OCI-M1 (cell line): ENCODE measurements at places on chromosomes 12 and 14.

GRCh38 chr12:32558903-32559302 lies 120.2 kb upstream of the DNM1L start:
- DNase-seq: no peak

GRCh38 chr14:66087231-66087630 lies 398.9 kb upstream of the CCDC196 start:
- no peak for DNase-seq

- DNase-seq: peak; percentile 75
These were observed 1.9 kb downstream of the DUSP16 start for GRCh38 chr12:12560587-12561370.

GRCh38 chr12:108240027-108240785 lies 98.9 kb downstream of the CMKLR1 start:
- DNase-seq: no peak

GRCh38 chr14:86124328-86124727 lies 594.4 kb downstream of the FLRT2 start:
- peak; percentile 40 for DNase-seq

- DNase-seq: no peak
These were observed 177.8 kb downstream of the PRKD1 start for GRCh38 chr14:29749829-29750228.

GRCh38 chr12:131142891-131143657 lies 189.4 kb downstream of the ADGRD1 start:
- DNase-seq: no peak

DNA sequence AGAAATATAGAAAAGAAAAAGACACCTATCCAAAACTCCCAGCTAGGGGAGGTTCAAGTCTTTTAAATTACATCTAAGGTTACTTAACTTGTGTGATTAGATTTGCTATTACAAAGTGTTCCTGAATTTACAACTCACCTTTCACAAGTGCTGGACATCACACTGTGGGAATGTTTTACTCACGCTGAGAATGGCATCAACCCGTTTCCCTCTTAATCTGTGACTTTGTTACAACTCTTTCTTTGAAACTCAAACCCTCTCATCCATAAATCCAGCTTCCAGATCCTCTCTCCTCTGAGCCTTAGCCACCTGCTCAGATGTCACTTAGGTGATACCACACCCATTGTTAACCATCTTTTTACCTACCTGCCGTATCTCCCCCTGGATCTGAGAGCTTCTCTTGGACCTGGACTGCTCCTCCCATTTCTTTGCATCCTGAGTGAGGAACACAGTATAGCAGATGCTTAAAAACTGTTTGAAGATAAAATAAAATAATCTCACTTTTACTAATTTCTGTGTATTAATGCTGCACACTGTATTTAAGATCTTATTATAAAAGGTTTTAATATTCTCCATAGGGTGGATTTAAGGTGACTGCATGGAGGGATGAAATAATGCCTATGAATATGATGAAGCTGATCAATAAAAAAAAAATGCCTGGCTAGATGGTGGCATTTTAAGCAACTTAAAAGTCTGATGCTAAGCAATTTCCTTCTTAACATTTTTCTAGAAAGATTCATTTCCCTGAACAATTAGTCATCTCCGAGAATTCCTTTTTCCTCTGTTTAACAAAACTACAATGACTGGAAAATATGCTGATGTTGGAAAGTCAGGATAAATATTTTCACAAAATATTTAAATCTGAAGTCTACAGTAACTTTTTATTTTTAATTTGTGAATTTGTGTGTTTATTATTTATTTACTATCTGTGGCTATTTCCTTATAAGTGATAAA lies 39.1 kb upstream of the NAP1L1 start:
- DNase-seq: no peak

DNA sequence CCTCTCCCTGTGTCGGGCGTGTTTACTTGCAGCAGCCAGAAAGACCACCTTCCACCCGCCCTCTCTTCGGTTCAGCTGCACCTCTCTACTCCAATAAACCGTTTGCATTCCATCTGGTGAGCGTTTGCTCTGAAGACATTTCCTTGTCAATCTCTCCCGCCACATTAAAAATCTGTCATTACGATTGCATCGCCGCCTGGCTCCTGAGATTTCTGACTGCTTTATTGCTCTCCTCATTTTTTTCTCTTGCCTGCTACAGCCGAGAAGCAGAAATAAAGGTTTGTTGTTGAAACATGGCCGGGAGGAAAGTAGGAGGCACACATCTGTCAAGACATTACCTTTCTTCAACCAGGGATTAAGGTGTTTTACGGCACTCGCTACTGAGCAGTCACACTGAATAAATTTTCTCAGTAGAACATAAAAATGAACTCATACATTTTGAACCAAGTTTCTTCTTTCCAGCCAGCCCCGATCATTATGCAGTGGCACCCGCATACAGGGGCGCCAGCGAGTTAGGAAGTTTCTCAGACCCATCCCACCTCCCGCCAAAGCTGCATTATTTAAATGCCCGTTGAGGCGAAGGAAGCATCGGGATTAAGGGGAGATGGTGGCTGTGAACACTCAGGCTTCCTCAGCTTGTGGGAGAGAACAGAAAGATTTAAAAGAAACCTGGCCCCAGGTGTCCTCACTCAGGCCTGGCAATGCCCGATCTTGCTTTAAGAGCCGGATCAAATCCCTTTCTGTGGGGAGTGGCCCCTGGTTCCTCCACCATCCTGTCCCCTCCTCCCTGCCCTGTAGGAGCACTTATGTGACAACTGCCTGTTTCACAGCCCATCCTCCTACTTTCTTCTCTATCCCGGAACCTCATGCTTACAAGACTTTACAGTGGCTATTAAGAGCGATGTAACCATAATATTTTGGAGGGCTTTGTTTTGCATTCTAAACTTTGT lies 1108.9 kb downstream of the BCL11B start:
- DNase-seq: no peak

- DNase-seq: no peak
These were observed 9.8 kb downstream of the RARG start for GRCh38 chr12:53222170-53222721.

DNA sequence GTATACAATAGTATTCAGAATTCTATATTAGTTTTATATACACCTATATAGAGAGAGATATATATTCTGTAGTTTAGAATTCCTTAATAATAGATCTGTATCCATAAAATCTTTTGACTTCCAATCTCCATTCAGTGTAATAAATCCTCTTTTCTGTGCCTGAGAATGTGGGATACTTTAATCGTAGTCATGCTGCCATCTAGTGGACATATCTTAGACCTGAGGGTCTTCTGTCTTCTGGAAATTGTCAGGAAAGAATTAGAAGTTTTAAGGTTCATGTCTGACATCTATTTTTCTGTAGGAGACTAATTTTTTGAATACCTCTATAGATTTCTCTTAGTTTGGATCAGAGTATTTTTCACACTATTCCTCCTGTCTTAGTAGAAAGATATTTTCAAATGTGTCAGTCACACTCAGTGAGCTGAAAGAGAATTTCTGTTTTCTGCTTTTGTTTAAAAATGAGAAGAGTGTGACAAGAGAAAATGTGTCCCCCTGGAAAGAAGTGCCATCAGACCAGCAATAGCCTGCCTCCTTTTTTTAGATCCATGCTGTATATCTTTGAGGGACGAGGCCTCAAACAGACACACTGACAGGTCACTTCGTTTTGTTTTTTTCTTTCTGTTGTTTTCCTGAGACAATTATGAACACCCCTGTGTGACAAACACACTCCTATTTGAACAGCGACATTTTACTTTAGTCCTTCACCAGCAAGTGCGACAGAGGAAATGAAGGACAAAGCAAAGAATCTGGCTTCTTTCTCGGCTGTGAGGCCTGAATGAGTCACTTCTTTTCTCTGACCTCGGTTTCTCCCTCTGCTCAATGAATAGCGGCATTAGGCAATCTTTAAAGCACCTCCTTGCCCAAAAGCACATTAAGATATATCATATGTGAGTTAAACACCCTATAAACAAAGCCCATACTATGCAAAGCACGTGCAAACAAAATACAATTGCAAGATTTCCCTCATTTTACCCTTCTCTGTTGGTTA lies 96.3 kb downstream of the GALC start:
- DNase-seq: peak; percentile 63

DNA sequence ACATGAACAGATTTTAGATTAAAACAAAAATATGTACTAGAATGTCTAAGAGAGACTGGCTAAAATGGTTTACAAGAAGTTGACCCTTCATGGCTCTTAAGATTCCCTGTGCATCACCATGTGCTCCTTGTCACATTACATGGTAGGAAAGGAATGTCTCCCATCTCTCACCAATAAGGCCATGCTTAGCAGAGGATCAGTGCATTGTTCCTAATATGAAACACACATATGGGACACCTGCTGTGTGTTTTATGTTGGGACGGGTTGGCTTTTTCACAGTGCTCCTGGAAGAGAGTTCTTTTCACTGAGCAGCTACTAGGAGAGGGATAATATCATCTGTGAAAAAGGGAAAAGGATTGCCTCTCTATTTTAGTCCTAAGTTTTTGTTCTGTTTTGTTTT lies 9.6 kb downstream of the PFKM start:
- no peak for DNase-seq

- no peak for DNase-seq
These were observed 24.5 kb upstream of the BCL11B start for GRCh38 chr14:99296517-99296916.

DNA sequence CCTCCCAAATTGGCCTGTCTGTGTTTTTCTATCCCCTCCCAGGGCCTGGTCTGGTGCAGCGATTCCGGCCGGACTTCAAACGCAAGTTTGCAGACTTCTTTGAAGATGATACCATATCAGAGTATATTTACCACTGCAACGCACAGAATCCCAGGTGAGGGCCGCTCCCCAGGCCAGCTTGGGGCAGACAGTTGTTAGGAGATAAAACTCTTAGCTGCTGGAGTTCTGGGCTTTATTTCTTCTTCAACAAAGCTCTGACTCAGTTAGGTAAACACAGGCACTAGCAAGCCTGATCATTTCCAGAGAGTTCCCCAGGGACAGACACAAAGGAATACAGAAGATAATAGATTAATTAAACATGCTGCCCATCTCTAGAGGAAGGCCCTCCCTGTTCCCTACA lies 8.3 kb downstream of the ABHD4 start:
- no peak for DNase-seq

DNA sequence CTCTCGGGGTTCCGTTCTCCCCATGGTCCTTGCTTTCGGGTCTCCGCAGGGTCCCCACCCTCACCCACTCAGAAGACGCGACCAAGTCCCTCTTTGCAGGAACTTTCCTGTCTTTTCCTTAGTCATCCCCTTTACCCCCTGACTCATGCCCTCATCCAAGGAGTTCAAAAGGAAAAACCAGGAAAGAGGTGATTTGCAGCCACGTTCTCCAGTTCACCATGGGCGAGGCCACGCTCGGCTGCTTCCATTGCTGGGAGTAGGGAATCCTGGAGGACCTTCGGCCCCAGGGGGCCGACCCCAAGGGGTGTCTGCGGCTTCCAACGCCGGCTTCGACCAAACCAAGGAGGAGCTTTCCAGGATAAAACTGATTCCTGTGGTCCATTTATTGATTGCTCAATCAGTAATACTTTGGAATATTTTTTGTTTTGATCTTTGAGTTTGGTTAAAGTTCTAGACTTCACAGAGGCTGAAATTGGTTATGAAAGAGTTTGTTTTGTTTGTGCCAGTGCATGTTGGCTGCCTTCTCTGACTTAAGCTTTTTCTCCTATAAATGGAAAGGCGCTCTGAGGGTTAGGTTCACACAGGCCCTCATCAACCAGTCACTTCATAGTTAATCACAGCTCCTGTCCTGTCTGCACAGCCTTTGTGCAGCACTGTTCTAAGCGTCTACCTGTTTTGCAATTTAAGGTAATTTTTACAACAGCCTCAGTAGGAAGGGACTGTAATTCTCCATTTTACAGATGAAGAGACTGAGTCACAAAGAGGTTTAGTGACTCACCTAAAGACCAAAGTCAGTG lies 827 bp downstream of the ALDH2 start:
- DNase-seq: no peak

GRCh38 chr12:71223139-71223538 lies 65.3 kb upstream of the TSPAN8 start:
- DNase-seq: peak; percentile 36

DNA sequence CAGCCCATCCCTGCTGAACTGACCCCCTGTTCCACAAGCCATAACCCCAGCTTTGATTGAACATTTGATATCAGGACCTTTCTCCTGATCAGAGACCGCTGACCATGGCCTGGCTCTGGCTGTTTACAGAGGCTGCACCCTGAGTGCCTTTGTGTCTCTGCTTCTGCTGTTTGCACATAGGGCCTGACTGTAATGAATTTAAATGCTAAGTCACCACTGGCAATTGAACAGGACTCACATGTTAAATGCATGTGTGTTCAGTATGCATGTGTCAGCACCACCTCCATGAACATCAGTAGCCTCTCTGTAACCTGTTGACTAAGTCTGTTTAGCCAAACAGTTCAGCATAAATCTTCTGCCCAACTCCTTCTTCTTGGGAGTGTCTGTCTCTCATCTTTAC lies 690.3 kb downstream of the TMEM121 start:
- DNase-seq: no peak

DNA sequence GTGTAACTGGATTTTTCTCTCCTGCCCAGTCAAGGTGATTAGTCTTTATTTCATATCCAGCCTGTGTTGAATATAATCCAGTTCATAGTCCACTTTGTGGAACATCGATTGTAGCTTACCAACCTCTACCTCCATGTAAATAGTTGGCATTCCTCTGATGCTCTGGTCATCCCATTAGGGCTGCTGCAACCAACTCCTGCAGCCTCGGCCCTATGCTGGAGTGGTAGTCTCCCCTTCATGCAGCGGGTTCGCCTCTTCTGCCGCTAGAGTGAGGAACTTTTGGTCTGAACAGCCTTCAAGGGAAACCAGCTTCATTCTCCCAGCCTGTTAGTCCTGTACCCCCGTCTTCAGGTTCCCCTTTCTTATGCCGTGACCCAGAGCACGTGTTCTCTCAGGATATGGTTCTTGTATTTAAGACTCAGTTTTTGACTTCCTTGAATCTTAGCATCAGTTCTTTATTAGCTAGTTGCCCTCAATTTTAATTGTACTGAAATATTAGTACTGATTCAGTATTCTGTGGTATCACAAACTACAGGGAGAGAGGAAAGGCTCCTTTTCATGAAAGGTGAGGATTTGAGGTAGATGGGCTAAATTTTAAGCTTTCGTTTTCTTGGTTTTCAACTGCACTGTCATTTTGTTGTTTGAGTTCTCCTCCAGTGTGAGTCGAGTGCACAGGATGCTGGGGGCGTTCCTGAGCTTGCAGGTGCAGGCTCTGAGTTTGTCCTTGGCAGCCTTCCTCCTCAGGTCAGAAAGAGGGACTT lies 33.2 kb downstream of the ZNF664 start:
- no peak for DNase-seq

DNA sequence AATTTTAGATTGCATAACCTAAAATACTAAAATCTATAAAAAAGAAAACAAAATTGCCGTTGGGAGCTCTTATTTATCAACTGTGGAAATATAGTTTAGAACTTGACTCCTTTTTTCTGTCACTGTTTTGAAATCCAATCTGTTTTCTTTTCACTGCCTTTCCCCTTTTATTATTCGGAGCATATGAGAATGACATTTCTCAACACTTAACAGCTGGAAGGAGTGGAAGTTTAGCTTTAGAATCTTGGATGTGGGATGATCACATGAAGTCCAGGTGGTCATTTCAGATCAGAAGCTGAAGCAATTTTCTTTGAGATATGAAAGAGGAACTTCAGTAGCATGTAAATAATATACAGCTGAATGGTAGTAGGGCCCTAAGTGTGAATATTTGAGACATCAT lies 16.7 kb downstream of the TRHDE start:
- DNase-seq: peak; percentile 53

GRCh38 chr12:119687406-119687805 lies 19.5 kb downstream of the PRKAB1 start:
- DNase-seq: no peak
